A172 (cell line): ENCODE measurements at places on chromosomes 7 and 10. TPM values are rescaled to one million over a fixed set of nuclear protein-coding genes. Genes with fewer than 3 reads are reported as not detected.

GRCh38 chr10:18400906-18401245, 250.5 kb downstream of the NSUN6 start:
- DNase-seq, result no peak

- peak; percentile 6 for DNase-seq
These were observed 83.5 kb downstream of the OTUD1 start for GRCh38 chr10:23522345-23522744.

DNA sequence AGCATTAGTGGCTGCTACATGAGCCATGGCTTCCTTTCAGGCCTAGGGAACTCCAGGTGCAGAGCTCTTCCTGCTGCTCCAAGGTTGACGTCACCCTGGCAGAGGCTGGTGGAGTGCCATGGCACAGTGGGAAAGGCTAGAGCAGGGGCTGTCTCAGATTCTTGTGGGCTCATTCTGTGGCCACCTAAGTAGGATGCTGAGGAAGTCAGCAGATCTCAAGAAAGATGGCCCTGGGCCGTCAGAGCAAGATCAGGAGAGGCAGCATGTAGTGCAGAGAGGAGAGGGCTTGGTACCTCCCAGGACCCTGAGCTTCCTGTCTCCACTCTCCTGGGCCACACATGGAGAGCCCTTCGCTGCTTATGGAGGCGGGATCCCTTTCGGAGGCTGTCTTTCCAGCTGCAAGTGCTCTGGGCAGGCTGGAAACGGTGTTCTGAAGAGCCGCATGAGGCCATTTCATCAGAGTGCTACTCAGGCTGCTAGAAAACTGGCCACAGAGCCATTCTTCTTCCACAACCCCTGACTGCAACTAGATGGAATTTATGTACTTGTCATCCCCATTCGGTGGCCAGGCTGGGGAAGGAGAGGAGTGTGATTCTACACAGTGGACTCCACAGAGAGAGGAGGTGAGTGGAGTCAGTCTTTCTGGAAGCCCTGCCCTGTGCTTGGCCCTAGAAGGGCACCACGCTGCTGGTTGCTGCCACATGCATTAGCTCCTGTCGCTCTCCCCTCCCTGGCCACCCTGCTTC, 304.2 kb downstream of the RPS24 start:
- DNase-seq, result no peak

- no peak for DNase-seq
These were observed 176.4 kb downstream of the ELFN1 start for GRCh38 chr7:1846331-1847065.

- no peak for DNase-seq
These were observed 35.3 kb upstream of the STARD3NL start for GRCh38 chr7:38142736-38143135.

DNA sequence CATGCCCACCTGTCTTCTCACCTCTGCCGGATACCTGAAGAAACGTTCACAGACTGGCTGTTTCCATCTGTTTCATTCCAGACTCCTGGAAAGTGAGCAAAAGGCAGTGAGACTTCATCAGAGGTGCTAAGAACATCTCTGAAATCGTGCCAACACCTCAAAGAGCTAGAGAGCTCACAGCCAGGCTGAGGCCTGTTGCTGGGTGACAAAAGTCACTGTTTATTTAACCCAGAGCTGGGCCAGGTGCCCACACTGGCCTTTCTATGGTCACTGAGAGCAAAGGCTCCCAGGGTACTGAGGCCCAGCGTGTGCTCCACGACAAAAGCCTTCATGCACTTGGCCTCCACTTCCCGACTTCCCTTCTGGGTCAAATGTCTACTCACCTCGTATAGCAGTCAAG, 3.7 kb upstream of the NANOS1 start:
- DNase-seq, result no peak

DNA sequence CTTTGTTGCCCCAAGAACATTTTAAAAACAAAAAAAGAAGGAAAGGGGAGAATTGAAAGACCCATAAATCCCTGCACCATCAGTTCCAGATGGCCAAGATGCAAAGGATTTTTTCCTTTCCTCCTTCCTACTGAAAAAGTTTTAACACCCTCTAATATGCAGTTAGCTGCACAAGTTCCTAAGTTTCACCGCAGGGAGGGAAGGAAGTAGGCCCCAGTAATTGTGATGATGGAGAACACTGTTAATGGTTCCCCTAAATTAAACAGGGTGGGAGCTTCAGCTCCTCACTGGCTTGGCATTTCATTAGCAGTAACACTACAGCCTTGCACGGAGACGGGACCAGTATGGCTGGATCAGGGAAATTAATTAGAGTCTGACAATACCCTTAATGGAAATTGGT, 63.7 kb upstream of the PPIF start:
- DNase-seq, result no peak

DNA sequence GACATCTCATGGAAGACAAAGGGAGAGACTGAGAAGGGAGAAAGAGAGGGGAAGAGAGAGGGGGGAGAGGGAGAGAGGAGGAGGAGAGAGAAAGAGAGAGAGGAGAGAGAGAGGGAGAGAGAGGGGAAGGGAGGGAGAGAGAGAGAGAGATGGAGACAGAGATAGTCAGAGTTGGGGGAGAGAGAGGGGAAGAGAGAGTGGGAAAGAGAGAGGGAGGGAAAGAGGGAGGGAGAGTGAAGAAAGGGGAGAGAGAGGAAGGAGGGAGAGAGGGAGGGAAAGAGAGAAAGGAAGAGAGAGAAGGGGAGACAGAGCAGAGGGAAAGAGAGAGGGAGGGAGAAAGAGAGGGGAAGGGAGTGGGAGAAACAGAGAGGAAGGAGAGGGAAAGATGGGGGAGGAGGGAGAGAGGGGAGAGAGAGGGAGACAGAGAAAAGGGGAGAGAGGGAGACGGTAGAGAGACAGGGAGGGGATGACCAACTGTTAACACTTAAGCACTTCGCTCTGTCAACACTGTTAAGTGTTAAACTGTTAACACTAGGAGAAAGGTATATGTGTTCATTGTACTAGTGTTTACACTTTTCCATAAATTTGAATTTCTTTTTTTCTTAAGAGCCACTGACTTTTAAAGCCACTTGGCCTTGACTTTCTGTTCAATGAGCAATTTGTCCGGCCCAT, 21.8 kb upstream of the SDK1 start:
- no peak for DNase-seq

DNA sequence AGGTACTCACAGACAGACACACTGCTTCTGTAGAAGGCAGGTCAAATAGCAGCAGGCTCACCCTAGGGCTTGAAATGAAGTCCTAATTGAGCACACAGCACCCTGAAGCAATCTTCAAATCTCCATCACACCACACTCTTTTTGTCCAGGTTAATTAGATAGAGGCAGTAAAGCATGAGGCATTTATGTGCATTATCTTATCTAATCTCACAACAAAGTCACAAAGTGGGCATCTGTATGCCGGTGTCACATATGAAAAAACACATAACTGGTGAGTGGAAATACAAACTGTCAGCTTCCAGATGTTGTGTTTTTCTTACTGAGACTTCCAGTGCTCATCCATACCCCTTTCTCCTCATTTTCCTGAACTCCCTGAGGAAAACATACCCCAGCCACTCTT, 63.8 kb upstream of the NRBF2 start:
- DNase-seq, result no peak

GRCh38 chr10:42744134-42744701, 38.4 kb upstream of the BMS1 start:
- DNase-seq, result no peak

DNA sequence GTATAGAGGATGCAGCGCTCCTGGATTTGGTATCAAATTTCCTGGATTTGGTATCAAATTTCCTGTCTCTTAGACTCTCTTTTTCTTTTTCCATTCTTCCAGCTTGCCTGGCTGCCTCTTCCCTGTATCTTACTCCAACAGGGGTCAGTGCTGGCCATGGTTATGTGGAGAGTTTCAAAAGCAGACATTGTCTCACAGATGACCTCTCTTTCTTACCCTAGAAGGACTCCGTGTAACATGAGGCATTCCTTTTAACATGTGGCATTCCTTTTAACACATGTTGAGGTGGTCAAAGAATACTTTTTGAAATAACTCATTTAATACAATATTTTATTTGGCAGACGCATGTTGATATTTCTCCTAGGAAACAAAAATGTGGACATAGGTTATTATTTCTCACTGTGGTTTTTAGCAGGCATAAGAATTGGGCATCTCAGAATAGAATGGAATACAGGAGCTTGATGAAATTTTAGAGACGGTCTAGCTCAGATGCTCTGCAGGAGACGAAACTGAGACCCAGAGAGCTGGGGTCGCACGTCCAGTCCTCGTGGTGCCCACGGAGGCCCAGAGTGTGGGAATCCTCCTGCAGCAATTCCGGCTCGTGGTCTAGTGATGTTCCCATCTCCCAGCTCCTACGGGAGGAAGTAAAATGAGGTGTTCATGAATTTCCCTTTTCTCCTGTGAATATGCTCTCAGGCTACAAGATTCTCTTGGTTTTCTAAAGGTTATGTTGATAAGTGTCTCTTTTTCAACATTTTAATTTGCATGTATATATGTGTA, 59.6 kb upstream of the PITRM1 start:
- DNase-seq, result no peak

- peak; percentile 41 for DNase-seq
These were observed 43.8 kb downstream of the ARL4A start for GRCh38 chr7:12731214-12731656.

- DNase-seq, result peak; percentile 47
These were observed 26.9 kb upstream of the TRIM56 start for GRCh38 chr7:101058355-101058754.

The PTN gene
- 11.9 and 12.5 TPM in 2 replicates for total RNA-seq

The ESYT2 gene
- total RNA-seq, result 48.4 and 50.1 TPM in 2 replicates

The SH2B2 gene
- total RNA-seq, result 2.0 and 2.5 TPM in 2 replicates

The TYW1B gene
- 1.2 and 1.3 TPM in 2 replicates for total RNA-seq

The TMEM236 gene
- 0.05 and 0.12 TPM in 2 replicates for total RNA-seq

The OR2A7 gene
- total RNA-seq, result not detected in 2 replicates

The MMD2 gene
- not detected in 2 replicates for total RNA-seq

The ARHGAP21 gene
- total RNA-seq, result 45.4 and 56.2 TPM in 2 replicates
